ENCODE measurements at places on chromosomes 6 and 20. TPM values are rescaled to one million over a fixed set of nuclear protein-coding genes. Genes with fewer than 3 reads are reported as not detected.

CRISP2 gene
- polyA plus RNA-seq: not detected

PROKR2 gene
- not detected for polyA plus RNA-seq

RAD21L1 gene
- 1.2 TPM for polyA plus RNA-seq

SLC22A1 gene
- polyA plus RNA-seq: not detected

IMPG1 gene
- polyA plus RNA-seq: not detected

ASF1A gene
- polyA plus RNA-seq: 27.9 TPM

MOCS3 gene
- polyA plus RNA-seq: 6.2 TPM

ESR1 gene
- polyA plus RNA-seq: 4.5 TPM

C6orf141 gene
- polyA plus RNA-seq: 0.98 TPM

BTN1A1 gene
- polyA plus RNA-seq: 0.35 TPM

RPS10 gene
- polyA plus RNA-seq: 632 TPM

CRYBG1 gene
- polyA plus RNA-seq: 0.22 TPM

RNF39 gene
- 0.46 TPM for polyA plus RNA-seq
